ENCODE measurements at places on chromosomes 5 and 9.

- no peak for DNase-seq
Measured at GRCh38 chr9:118463419-118463818, 759.2 kb downstream of the TLR4 start.

DNA sequence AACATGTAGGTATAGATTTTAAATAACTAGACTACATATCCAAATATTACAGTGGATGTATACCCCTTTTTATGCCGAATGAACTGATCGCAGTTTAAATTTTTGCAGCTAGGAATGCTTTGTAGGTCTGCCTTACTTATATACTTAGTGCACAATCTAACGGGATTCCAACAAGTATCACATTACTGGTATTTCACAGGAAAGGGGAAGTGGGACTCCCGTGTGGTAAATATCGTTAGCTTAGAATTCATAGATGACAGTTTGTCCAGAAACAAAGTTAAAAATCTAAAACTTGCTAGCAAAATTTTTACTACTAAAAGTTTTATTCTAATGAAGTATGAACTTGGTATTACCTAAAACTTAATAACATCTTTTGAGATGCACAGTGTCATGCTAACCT lies 193.5 kb upstream of the TLX3 start:
- no peak for DNase-seq

GRCh38 chr5:98599016-98599415 lies 174.4 kb upstream of the RGMB start:
- no peak for DNase-seq

- DNase-seq, result no peak
Measured at GRCh38 chr5:16617274-16617968, 624 bp upstream of the RETREG1 start.

DNA sequence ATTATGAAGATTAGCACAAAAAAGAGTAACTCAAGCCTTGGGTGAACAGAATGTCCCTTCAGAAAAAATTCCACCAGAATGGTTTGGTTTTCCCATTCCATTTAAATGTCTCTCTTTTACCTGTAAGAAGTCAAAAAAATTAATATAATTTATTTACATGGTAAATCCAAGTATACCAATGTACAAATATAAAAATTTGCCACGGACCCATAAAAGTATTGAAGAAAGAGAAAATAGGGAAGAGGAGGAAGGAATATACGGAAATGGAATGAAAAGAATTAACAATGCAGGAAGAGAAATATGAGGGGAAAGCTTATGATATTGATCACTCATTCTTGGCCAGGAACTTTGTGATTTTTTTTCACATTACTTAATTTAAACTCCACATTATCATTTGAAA lies at the start of gene OR13C9:
Gene OR13C9, minus strand, starts transcription at position 101 of the 400 bp plus-strand sequence. Its CDS starts 0 bp downstream, at position 101.
- DNase-seq, result no peak

DNA sequence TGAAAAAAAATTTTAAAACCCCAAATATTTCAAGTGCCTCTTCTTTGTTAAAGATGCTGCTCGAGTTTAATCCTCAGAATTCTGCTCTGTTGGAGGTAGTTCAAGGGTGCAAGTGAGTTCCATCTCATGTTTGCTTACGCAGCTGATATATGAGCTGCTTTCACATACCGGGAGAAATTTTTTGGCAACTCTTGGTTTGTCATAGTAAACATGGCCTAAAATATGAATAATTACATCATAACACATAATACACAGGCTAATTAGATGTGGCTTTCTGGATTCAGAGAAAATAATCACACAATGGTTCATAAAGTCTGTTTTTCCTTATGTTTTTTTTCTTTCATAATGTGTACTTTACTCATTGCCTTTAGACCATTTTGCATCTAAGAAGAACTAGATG lies 1134.1 kb downstream of the PTPRD start:
- no peak for DNase-seq

- DNase-seq, result no peak
Measured at GRCh38 chr5:58056546-58056945, 403.3 kb downstream of the PLK2 start.

DNA sequence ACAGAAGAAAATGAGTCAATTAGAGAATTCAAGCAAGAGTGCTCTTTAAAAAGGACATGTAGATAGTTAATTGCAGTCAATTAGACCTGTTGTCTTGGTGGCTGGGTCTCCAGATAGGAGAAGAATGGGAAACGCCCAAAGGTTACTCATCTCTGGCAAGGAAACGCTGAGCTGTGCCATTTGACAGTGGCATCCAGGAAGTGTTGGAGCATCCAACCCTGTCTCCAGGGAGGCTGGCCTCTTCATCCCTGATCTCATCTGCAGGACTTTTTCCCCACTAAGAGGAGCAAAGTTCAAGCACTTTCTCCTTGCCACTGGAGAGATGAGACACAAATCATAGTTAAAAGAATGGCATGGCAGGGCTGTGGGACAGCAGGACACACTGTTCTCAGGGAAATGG lies 111.7 kb upstream of the MSX2 start:
- no peak for DNase-seq

DNA sequence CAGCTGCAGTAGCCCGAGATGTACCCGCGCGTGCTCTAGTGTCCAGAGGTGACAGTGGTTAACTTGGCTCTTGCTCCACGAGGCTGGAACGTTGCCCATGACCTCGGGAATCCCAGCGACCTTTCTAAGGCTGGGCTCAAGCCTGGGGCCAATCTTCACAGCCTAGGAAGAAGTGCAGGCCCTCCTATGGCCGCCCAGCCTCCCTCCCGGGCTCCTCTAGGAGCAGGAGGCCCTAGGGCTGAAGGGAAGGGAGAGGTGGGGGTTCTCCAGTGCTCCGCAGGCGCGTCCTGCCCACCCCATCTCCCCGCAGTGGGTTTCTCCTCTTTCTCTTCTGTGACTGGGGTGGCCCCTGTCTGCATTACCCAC lies 13.3 kb downstream of the NR2F1 start:
- DNase-seq, result no peak

- DNase-seq, result no peak
Measured at GRCh38 chr5:141135030-141135717, at the start of gene PCDHB5. Gene PCDHB5, plus strand, starts transcription at chr5:141135206. Its CDS starts 229 bp downstream, at chr5:141135435.

GRCh38 chr5:124283031-124283430 lies 463.4 kb downstream of the ZNF608 start:
- no peak for DNase-seq

- no peak for DNase-seq
Measured at GRCh38 chr9:130908146-130908877, 11.7 kb upstream of the QRFP start.

DNA sequence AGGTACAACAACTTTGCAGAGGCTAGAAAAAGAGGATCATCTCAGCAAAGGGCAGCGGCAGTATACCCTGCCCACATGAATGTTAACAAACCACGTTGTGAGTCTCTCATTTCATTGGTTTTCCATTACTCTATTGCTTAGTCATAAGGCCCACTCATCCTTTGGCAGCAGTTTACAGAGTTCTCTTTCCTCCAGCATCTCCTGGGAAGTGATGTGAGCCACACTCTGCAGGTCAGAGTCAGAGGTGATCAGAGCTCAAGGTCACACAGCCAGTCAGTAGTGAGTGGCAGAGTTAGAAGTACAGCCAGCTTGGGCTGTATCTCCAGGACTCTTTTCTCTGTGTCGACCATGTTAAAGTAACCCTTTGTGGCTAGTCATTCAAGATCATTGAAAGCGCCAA lies 599.6 kb upstream of the GRAMD2B start:
- DNase-seq, result no peak

GRCh38 chr5:124401476-124402143 lies 344.8 kb downstream of the ZNF608 start:
- DNase-seq, result no peak

GRCh38 chr9:111854799-111855198 lies 41.8 kb upstream of the UGCG start:
- DNase-seq, result no peak

GRCh38 chr9:33044677-33045282 lies 19.7 kb downstream of the DNAJA1 start:
- DNase-seq, result peak; percentile 23

DNA sequence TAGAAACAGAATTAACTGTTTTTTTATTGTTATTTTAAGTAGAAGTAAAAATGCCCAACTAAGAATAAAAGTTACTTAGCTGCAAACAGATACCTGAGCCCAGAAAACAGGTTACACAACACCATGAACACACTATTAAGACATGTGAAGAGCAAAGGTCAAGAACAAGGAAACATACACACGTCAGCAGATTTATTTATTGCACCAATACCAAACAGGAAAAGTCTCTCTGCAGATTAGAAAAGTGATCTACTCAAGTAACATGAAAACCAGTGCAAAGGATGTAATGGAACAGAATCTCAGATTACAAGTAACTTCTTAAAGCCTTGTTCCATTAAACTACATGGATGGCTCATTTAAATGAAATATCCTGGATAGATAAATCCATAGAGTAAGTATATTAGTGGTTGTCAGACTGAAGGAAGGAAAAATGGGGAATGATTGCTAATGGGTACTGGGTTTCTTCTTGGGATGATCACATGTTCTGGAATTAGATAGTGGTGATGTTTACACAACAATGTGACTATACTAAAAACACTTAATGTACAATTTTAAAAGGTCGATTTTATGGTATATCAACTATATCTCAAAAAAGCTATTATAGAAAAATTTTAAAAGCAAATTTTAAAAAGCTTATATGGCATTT lies 6.1 kb downstream of the SAR1B start:
- DNase-seq, result no peak

DNA sequence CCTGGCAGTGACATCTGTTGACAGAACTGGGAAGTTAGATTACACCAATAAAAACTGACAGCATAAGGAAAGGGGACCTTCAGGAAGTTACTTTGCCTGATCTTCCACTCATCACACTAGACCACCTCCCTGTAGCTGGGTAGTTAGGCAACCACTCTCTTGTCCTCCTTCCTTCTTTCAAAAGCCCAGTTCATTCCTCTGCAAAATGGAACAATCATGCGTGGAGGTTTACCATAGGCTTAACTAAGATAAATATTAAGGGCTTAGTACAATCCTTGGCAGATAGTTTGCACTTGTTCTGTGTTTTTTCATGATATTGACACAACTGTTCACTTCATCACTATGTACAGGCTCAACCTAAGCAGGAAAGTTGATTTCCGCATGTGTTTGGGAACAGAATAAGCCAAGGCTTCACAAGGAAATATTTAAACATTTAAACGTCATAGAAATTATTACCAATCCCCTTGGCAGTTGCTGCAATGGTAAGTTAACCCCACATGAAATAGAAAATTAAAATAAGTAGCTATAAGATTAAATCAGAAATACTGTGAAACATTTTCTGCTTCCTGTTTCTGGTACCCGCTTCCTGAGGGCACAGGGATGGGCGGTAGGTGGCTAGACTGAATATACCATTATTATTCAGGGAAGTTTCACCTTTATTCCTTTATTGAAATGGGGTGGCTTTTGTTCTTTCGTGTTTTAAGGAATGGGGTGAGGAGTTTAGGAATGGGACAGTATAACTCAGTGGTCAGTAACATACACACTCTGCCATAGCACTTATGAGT lies 9.9 kb upstream of the PTGER4 start:
- no peak for DNase-seq

- DNase-seq, result no peak
Measured at GRCh38 chr5:173703466-173703865, 87.0 kb upstream of the BOD1 start.

- no peak for DNase-seq
Measured at GRCh38 chr5:17314907-17315471, 97.6 kb downstream of the BASP1 start.

- DNase-seq, result no peak
Measured at GRCh38 chr5:175378444-175379028, 65.4 kb downstream of the DRD1 start.

GRCh38 chr5:68688547-68688946 lies 405.3 kb upstream of the SLC30A5 start:
- DNase-seq, result no peak

DNA sequence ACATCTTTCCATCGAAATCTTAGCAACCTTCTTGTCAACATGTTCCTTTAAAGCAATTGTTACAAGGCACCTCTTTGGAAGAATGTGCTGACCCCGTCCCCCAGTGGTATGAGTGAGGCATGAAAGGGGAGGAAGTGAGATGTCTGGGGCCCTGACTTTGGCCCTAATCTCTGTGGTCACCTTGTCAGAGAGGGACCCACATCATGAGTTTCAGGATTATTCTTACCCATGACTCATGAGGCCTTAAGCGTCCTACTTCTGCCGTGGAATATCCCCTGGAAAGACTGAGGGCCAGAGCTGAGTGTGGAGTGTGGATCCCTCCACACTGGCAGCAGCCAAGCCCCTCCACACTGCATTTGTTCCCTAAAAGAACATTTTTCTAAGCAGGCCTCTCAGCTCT lies 81.2 kb downstream of the FSTL4 start:
- DNase-seq, result no peak

GRCh38 chr9:129335464-129336129 lies 157.5 kb upstream of the IER5L start:
- no peak for DNase-seq

GRCh38 chr5:82018462-82018861 lies 46.6 kb downstream of the ATG10 start:
- no peak for DNase-seq

GRCh38 chr9:89165341-89165740 lies 13.3 kb downstream of the SHC3 start:
- DNase-seq, result no peak

DNA sequence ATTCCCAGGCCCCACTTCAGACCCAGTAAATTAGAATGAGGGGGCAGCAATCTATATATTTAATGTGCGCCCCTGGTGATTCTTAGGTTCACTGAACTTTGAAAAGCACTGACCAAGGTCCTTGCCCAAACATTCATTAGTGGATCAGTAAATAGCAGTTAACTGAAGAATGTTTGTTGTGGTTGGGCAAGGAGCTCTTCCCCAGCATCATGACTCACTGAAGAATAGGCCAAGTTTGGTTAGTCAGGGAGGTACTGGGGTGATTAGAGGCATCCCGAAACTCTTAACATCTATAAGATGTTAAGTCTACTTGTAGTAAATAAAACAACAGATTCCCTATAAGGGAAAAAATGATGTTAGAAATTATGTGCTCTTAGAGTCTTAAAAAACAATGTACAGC lies 833 bp upstream of the MROH2B start:
- no peak for DNase-seq

DNA sequence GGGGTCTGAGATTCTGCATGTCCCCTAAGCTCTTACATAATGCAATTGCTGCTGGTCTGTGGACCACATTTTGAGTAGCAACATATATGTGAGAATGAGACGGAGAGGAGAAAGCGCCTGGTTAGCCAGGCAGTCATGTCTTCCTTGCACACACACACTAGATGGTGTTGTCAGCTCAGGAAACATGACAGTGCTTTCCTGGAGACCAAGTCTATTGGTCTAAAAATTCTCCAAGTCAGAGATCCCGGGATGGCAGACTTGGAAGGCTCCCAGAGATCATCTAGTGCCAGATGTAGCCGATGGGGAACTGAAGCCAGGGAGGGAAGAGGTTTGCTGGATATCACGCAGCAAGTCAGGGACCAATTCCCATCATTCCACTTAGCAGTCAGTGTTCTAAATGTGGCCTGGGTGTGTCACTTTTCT lies 53.4 kb downstream of the GALNT12 start:
- no peak for DNase-seq

DNA sequence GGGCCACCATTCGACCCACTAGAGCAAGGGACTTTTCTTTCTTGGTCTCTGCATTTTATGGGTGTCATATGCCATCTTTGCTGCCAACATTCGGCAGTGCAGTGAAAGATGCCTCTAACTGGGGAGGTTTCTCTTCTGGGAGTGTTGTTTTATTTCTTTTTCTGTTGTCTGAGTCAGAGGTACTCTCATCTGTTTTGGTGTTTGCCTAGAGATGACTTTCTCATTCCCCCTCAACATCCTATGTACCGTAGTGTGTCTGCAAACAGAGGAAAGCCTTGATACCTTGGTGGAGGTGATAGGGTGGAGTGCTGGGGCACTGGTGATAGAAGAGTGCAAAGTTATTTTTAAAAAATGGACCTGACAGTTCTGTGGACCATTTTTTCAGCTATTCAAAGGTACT lies 182.1 kb downstream of the ARHGAP26 start:
- DNase-seq, result no peak

GRCh38 chr9:105206821-105207699 lies 37.4 kb upstream of the SLC44A1 start:
- no peak for DNase-seq

Measured in iPS DF 19.7 (cell line).